ENCODE measurements at places on chromosomes 12 and 14.

DNA sequence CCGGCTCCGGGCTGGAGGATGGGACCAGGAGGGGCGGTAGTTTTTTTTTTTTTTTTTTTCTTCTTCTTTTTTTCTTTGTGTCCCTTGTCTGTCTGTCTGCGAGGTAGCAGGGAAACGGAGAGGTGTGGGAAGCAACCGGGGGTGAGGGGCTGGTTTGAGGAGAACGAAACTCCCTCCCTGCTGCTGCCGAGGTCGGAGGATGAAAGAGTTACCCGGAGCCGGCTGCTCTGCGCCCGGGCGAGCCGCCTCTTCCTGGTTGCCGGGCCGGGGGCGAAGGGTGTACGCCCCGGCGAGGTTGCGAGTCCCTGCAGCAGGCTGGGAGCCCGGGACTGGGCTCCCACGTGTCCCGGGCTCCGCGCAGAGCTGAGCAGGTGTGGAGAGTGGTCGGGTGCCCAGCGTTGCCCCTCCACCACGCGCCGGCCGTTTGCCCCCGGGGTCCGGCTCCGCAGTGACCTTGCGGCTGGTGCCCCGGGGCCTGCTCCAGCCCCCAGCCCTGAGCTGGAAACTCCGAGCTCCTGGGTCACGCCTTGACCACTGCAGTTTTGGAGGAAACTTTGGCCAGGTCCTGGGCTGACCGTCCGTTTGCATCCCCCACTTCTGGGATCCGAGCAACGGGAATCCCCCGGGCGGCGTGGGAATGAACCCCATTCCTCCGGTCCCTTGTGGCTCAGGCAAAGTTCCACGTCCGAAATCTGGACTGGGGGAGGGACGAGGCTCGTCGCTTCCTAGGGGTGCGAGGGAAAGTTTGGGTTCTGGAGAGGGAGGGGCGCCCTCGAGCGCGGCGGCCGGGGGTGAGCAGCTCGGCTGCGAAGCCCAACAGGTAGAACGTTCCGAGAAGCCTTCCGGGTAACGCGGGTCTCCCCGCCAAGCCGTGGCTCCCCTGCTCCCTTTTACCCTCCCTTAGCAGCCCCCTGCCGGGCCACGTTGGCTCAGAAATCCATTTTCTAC lies 1.3 kb downstream of the CHST11 start:
- no peak for DNase-seq

- DNase-seq: peak; percentile 70
These were observed 1.9 kb downstream of the ATXN2 start for GRCh38 chr12:111596985-111597830.

DNA sequence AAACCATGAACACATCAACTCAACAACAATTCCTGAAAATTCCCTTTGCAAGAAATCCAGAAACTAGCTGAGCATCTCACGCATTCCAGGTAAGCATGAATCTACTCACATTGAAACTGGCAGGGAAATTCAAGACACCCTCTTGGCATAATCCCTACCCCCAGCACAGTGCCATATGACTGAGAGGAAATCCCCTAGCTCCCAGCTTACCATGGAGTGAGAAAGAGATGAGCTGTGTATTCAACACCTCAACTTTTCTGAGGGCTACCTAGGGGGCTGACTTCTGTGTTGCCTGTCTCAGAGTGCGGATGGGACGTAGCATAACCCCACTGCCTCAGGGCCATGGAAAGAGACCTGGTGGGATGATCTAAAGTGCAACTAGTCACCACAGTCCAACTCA lies 37.7 kb upstream of the GPR132 start:
- DNase-seq: no peak

DNA sequence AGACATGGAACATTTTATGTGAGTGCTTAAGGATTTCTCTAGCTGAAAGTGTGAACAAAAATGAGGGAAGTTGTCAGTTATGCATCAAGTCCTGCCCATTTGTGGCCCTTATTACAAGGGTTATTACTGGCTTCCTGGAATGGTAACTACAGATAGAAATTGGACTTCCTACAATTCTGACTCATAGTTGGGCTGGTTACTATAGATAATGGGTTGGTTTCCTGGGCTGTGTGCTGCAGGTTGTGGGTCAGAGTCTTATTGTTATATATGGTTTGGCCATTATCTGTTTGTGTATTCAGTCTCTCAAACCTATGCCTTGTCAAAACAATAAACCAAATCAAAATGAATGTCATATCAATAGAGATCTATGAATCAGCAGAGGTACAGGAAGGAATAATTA lies 313.7 kb downstream of the ADAMTS20 start:
- DNase-seq: no peak

DNA sequence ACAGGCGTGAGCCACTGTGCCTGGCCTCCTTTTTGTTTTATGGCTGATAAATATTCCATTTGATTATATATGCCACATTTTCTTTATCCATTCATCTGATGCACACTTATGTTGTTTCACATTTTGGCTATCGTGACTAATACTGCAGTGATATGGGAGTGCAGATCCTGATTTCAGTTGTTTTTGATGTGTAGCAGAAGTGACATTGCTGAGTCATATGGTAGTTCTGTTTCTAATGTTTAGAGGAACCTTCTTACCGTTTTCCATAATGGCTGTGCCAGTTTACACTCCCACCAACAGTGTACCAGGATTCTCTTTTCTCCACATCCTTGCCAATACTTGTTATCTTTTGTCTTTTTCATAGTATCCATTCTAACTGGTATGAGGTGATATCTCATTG lies 235.9 kb downstream of the ERC1 start:
- no peak for DNase-seq

GRCh38 chr12:111268738-111269572 lies 99.9 kb downstream of the PHETA1 start:
- DNase-seq: no peak

- DNase-seq: no peak
These were observed 39.3 kb upstream of the SSTR1 start for GRCh38 chr14:38168416-38168815.

- no peak for DNase-seq
These were observed 76.5 kb downstream of the WNK1 start for GRCh38 chr12:828726-829395.

DNA sequence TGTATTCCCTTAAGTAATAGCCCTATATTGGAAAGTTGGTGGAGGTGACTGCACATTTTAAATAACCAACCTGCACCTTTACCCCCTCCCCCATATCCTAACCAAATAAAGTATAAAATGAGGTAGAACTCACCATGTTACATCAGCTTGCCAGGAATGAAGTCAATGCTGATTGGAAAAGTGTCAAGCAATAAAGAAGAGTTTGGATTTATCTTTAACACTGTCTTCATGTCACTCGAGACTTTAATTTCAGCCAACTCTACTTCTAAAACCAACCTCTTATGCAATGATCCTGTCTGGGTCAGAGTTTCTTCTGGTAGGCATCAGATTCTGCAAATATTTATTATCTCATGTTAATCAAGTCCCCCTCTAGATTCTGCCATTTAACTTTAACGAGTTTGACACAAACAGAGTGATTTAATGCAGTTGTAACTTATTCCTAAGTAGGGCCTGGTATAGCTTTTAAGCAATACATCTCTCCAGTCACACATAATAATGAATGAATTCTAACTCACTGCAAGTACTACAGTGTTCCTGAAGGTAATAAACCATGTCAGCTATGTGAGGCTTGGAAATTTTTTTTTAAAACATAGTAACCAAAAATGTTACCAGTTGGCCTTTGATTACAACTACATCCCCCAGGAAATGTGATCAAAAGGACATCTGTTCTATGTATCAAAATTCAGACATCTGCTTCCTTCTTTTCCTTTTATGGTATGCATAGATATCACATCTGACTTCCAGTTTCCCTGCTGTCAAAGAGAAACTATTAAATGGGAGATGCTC lies 98.7 kb downstream of the ERGIC2 start:
- DNase-seq: peak; percentile 2

- DNase-seq: peak; percentile 87
These were observed 34.2 kb downstream of the RTRAF start for GRCh38 chr14:52023518-52023917.

DNA sequence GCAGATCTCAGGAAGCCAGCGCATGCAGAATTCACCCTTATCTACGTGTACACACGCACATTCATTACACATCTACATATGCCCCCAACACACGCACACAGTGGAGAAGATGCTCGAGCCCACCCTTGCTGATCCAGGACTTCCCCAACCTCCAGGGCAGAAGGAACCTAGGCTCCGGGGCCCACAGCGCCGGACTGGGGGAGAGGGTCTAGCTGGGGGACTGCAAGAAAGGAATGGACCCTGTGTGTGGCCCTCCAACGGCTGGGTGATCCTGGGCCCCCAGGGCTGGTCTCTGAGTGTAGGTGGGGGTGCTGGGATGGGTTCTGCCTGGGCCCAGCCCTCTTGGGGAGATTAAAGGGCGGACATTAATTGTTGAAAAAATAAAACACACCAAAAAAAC lies 128.1 kb upstream of the C14orf180 start:
- no peak for DNase-seq

- DNase-seq: peak; percentile 33
These were observed 1.9 kb downstream of the BCL7A start for GRCh38 chr12:122023339-122024131.

DNA sequence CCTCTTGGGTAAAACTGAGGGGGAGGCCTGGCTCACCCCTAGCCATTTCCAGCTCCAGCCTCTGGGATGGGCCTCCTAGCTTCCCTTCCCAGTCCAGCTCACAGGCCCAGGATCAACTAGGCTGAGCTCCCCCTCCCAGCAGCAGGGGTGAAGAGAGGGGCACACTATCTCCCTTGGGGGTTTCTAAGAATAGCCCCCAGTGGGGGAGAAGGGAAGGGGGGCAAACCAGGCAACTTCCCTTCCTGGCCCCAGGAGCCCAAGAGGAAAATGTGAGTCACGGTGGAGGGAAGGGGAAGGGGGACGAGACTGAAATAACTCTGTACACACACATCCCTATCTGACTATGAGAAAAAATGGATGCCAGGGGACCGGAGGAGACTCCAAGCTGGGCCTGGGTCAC lies 9.0 kb downstream of the ADCY6 start:
- peak; percentile 78 for DNase-seq

- DNase-seq: no peak
These were observed 420.3 kb downstream of the CCDC91 start for GRCh38 chr12:28610401-28611114.

GRCh38 chr12:4037747-4038312 lies 164.6 kb upstream of the PARP11 start:
- DNase-seq: peak; percentile 23

DNA sequence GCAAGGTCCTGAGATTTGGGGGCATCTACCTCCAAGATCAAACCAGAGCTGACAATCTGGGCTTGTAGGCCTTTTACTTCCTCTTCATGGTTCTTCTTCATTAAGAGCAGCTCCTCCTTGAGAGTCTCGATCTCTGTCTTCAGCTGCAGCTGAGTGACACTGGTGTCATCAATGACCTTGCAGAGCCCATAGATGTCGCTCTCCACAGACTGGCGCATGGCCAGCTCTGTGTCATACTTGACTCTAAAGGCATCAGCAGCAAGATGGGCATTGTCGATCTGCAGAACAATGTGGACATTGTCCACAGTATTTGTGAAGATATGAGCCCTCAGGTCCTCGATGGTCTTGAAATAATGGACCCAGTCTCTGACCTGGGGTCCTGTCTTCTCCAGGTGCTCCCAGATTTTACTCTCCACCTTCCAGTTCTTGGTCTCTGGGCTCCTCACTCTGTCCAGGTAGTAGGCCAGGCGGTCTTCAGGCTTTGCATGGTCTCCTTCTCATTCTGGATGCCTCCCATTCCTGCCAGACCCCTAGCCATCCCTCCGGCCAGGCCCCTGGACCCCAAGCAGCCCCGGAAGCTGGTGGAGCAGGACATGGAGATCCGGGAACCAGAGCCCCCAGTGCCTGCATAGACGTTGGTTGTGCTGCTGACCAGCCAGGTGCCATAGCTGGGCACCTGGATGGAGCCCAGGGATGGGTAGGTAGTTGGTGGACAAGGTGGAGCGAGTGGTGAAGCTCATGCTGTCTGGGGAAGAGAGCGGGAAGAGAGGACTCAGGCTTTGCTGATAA lies 141.0 kb downstream of the MSRB3 start:
- DNase-seq: no peak

DNA sequence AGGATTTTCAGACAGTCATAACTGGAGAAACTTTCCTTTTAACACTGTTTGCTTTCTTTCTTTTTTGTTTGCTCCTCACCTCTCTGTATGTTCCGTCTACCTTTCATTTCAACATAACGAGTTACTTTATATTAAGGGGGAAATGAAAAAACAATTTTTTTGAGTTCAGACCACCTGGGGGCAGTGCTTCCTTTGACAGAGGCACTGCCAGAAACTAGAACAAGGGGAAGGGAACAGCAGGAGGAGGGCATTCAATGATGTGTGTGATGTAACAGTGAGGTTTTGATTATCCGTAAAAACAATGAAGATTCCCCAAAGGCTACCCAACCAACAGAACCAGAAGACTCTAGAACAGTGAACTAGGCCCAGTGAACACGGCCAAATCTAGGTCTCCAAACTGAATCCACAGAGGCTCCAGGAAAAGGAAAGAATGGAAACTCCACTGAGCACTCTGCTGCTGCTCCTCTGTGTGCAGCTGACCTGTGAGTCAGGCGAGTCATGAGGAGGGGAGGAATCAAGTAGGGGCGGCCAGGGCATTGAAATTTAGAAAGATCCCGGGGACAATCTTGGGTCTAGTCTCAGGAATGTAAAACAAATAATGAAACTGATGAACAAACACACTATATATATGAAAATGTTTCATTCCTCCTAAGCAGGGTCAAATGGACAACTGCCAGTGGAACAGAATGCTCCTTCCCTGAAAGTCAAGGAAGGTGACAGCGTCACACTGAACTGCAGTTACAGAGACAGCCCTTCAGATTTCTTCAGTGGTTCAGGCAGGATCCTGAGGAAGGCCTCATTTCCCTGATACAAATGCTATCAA lies 323.5 kb downstream of the DAD1 start:
- DNase-seq: no peak

- DNase-seq: peak; percentile 56
These were observed 769 bp downstream of the FKBP4 start for GRCh38 chr12:2795291-2796186.

GRCh38 chr14:68922201-68922621 lies 56.9 kb downstream of the ACTN1 start:
- DNase-seq: no peak

GRCh38 chr12:14946861-14947260 lies 8.5 kb upstream of the ERP27 start:
- no peak for DNase-seq

DNA sequence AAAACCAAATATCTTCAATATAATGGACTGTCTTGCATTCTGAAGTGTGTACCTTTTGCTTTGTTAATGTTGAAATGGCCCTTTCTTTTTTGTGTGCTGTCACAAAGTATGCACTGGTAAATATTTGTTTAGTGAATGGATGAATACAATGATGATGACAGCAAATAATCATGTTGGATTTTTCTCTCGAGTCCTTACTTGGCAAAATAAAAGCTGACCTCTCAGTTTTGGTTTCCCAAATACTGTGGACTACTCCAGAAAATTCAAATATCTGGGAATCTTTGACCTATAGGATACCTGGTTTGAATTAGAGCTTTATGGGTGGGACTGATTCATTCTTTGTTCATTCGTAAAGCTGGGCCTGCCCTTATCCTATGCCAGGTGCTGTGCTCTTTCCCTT lies 5.5 kb downstream of the UBE3B start:
- DNase-seq: no peak

- no peak for DNase-seq
These were observed 18.1 kb downstream of the CLEC2B start for GRCh38 chr12:9851050-9851449.
